ENCODE measurements at places on chromosomes 2 and 18. TPM values are rescaled to one million over a fixed set of nuclear protein-coding genes. Genes with fewer than 3 reads are reported as not detected.

CFAP65 gene
- not detected for total RNA-seq

STRADB gene
- total RNA-seq, result 32.5 TPM

NT5C1B gene
- not detected for total RNA-seq

TDRD15 gene
- not detected for total RNA-seq

KCNS3 gene
- 2.8 TPM for total RNA-seq

SLC5A7 gene
- 0.08 TPM for total RNA-seq

RNF144A gene
- 4.4 TPM for total RNA-seq

HOXD1 gene
- total RNA-seq, result 0.21 TPM

TOGARAM2 gene
- total RNA-seq, result 15.5 TPM

EVA1A gene
- 0.44 TPM for total RNA-seq

EFR3B gene
- total RNA-seq, result 8.7 TPM

STARD6 gene
- not detected for total RNA-seq

TMEM198 gene
- 4.1 TPM for total RNA-seq
